ENCODE measurements at places on chromosomes 2 and 18.

DNA sequence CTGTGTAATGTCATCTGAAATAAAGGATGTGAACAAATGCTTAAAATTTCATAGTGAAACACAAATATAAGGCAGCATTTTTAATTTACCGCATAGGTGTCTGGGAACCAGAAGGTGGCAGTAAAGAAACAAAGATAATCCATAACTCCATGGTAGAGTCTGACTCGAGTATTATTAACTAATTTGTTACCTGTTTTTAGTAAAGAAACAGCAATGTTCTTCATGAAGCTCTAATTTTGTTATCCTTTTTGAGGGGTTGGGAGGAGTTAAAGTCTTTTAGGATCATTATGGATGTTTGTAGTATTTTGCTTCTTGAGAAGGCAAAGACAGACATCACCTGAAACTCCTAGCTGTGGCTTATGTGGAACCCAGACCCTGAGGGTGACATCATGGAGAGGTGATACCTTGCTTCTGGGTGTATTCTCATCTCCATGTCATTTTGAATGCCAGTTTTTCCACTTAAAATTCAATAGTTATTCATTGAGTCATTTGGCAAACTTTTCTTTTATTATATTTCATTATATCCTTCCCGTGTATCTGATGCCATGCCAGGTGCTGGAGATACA is 286.2 kb upstream of the EPAS1 start:
- DNase-seq = no peak

DNA sequence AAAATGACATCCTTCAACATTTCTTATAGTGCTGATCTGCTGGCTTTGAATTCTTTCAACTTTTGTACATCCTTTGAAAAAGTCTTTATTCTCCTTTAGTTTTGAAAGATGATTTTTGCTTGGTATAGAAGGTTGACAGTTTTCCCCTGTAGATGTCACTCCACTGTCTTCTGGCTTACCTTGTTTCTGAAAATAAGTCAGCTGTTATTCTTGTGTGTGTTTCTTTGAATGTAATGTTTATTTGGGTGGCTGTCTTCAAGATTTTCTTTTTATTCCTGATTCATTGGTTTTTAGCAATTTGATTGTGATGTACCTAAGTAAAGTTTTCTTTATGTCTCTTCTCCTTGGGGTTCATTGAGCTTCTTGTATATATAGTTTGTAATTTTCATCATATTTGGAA is 47.6 kb downstream of the ACTR3 start:
- no peak for DNase-seq

DNA sequence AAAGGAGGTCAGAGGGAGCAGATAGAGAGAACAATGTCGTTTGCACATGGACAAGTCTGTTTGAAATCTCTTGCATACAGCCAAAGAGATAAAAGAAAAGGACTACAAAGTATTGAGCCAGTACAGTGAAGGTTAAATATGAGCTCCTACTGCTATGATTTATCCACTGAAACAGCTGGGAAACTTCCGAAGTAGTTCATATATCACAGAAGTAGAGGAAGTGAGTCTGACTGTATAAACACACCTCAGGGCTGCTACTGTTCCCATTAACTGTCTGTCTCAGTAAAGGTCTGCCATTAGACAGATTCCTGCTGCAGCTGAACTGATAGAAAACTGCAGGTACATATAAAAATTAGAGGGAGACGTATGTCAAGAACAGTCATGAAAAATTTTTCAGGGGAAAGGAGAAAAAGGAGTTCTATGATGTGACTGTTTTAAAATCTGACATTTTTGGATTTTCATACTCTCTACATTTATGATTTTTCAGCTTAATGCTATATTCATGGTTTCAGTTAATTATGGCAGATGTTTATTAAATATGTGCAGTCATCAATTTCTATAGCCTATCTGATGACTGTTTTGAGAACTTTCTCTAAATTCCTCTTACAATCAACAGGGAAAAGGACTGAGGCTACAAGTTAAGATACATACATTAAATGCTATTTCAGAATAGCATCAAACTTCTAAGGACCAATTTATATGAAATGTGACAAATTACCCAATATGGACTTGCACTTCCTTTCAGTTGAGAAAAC is 364.7 kb downstream of the ERBB4 start:
- no peak for DNase-seq

DNA sequence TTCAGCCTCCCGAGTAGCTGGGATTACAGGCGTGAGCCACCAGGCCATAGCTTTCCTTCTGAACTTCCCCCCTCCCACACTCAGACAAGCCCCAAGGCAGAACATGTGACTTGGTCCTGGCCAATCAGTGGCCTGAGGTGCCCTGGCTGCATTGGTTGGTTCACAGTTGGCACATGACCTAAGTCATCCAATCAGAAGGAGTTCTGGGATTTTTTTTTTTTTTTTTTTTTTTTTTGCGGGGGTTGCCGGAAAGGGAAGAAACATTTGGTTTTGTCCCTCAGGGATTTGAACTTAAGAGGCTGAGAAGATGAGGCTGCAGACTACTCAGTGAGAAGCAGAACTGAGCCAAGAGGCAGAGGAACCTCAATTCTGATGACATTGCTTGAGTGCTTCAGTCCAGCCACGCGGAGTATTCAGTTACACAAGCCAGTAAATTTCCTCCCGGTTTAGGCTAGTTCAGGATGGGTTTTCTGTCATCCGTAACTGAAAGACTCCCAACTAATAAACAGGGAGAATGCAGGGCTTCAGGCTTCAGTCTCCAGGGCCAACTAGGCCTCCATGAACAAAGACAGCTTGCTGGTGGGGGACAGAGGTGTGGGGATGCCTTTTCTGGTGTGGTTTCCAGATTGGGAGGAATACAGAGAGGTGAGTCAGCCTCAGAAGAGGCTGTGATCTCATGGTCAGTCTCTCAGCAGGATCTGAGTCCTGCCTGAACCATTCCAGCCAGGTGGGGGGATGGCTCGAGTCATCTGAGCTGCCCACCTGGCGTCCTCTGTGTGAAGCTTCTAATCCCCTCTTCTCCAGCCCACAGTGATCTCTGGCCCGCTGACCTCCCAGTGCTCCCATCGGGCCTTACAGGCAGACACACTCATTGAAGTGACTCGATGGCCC is 9.2 kb downstream of the PTMA start:
- no peak for DNase-seq

DNA sequence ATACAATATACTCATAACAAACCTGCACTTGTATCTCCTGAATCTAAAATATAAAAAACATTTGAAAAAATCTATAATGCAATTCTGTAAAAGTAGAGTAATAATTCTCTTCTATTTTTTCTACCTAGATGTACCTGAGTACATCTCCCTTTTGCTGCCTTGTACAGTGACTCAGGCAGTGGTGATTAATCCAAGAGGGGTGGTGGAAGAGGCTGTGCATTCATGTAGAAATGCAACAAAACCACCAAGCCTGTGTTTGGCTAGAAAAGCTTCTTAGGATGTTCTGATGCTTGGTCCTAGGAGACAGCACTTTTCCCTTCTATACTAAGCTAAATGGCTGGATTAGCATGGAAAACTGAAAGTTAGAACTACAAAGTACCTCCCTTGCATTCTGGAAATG is 245.8 kb downstream of the DPP10 start:
- DNase-seq = no peak

- no peak for DNase-seq
Observed at GRCh38 chr2:12666445-12666844, 50.3 kb upstream of the TRIB2 start.

GRCh38 chr2:174605687-174606086 is 8.1 kb upstream of the WIPF1 start:
- no peak for DNase-seq

- no peak for DNase-seq
Observed at GRCh38 chr18:14971461-14972185, 223.7 kb downstream of the ANKRD30B start.

GRCh38 chr2:187478719-187479118 is 30.7 kb upstream of the CALCRL start:
- DNase-seq = no peak

DNA sequence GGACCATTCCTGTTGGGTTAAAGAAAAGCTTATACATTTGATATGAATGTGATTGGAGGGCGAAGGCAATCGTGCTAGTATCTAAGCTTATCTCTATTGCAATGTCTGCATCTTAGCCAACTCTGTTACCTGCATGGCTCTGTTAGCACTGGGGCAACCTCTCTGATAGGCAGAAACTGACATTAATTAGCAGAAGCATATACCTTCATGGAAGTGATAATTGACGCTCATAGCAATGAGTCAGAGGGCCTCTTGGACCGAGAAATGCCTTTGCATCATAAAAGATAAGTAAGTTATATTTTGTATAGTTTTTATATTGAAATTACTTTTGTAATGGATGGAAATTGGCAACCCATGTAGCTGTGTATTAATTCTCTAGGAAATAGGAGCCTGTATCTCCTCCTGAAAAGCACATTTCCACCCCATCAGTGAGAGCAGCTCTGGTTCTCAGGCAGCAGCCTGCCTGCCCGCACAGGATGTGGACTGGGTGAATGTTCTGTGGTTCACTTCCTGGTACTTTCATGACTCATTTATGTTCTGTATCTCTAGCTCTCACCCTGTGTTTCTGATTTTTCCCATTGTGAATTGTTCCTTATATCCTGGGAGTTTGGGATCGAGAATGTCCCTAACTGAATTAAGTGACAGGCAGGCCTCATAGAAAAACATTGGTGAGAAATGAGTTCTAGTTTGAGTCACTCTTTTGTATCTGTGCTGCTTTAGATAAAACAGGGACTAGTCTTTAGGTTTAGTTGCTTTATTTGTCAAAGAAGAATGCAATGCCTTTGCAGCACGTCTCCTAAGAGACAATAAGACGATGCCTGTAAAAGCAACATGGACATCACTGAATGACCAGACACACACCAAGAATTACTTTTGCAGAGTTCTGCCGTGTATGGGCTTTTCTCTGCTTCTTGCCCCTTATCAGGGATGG is 344.9 kb downstream of the DCDC2C start:
- no peak for DNase-seq
